ENCODE measurements at places on chromosomes 16 and 17.

- DNase-seq = no peak
These were observed 94.3 kb downstream of the TBC1D16 start for GRCh38 chr17:79941088-79942010.

GRCh38 chr16:49617710-49618330 is 238.1 kb downstream of the ZNF423 start:
- DNase-seq = no peak

- no peak for DNase-seq
These were observed 45.3 kb upstream of the CORO6 start for GRCh38 chr17:29667969-29668368.

DNA sequence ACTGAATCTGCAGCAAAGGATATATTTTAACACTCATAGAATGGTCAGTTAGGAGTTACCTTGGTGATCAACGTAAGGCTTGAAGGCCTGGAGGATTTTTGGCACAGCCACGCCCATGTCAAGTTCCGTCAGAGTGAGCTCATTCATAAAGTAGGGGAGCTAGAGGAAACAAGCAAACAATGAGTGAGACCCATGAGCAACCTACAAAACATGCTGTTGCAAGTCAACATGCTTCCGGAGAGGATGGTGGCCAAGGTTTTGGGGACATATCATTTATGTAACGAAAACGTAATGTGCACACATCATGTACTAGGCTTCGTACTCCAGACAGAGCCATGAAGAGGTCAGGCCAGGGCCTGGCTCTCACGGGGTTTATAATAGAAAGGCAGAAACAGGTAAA is 41.1 kb upstream of the ERN1 start:
- DNase-seq = no peak

DNA sequence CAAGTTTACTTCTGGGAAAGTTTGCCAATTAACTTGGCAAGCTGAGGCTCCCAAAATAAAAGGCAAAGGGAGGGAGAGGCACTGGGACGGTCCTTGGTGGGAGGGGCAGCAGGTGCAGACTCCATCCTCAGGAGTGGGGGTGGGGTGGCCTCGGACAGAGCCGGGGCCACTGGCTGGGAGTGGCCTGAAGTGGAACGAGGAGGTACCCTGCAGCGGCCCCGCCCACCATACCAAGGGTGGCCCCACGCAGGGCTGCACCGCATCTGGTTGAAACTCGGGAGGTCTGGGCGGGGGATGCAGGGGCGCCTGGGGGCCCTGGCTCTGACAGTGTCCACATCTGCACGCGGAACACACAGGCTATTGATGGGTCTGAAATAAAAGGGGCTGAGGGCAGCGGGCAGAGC is 42.4 kb upstream of the SLC38A10 start:
- no peak for DNase-seq

DNA sequence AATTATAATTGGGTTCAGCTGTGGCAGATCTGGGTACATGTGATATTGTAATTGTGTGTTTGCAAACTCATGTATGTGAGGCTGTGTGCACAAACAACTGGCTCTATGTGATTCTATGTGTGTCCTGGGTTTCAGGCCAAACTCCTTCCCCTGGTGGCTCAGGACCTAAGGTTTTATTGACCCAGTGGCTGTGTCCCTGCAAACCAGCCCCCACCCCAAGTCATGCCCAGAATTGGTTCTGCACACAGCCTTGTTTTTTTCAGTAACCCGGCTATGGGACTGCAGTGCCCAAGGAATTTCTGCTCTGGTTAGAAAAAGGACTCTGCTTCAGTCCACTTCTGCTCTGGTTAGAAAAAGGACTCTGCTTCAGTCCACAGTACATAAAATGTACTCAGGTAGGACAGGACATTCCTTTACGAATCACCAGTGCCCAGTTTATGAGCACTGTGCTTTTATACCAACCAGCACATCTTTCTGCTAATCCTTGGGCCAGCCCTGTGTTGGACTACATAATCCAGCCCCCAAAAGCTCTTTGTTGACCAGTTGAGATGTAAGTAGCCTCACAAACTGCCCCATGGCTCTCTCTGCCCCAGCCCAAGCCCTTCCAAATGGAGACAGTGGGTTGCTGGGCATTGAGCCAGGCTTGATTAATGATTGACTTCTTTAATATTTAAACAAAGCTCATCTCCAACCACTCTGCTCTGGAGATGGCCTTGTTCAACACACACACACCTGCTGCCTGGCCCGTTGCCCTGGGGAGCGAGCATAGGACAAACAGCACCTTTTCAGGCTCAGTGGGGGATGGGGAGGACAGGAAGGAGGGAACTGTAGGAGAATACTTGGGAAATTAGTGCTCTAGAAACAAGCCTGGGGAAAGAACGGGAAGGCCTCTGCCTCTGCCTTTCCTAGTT is 2.9 kb upstream of the KCNH6 start:
- no peak for DNase-seq

- DNase-seq = no peak
These were observed 179.8 kb upstream of the HSBP1 start for GRCh38 chr16:83627996-83628395.

- no peak for DNase-seq
These were observed 12.7 kb upstream of the FOXF1 start for GRCh38 chr16:86497551-86498021.

DNA sequence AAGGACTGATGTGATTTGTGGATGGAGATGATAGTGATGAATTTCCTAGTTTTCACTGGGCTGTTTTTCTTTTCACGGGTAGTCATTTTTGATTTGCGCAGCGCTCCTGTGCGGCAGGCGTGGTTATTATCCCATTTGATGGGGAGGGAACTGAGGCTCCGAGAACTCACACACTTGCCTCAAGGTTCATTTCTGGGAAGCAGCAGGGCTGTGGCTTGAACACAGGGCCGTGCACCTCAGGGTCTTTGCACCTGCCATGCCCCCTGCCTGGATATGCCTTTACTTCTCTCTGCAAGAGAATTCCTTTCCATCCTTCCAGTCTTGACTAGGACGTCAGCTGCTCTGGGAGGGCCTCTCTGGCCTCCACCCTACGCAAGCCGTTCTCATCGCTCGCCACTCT is 16.3 kb upstream of the WFDC1 start:
- no peak for DNase-seq

GRCh38 chr16:58541711-58542110 is 26.4 kb downstream of the SETD6 start:
- DNase-seq = no peak

- DNase-seq = no peak
These were observed 21.5 kb downstream of the NDUFAF8 start for GRCh38 chr17:81260641-81261040.

GRCh38 chr16:48272837-48273421 is 25.6 kb upstream of the ABCC11 start:
- no peak for DNase-seq

GRCh38 chr17:58263773-58264172 is 17.0 kb downstream of the MPO start:
- DNase-seq = no peak

DNA sequence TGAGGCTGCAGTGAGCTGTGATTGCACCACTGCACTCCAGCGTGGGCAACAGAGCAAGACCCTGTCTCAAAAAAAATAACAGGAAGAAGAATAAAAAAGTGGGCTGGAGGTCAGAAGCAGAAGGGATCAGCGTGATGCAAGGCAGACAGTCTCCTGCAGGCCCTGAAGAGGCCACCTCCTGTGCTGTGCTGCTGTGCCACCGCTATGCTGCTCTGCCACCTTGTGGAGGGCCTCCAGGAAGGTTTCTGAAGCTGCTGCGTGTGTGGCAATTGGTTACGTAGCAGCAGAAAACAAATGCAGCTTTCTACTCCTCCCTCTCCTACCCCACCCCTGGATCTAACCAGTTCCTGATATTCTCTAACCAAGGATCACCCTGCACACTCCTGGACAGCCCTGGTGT is 815.5 kb downstream of the KCNJ18 start:
- no peak for DNase-seq

DNA sequence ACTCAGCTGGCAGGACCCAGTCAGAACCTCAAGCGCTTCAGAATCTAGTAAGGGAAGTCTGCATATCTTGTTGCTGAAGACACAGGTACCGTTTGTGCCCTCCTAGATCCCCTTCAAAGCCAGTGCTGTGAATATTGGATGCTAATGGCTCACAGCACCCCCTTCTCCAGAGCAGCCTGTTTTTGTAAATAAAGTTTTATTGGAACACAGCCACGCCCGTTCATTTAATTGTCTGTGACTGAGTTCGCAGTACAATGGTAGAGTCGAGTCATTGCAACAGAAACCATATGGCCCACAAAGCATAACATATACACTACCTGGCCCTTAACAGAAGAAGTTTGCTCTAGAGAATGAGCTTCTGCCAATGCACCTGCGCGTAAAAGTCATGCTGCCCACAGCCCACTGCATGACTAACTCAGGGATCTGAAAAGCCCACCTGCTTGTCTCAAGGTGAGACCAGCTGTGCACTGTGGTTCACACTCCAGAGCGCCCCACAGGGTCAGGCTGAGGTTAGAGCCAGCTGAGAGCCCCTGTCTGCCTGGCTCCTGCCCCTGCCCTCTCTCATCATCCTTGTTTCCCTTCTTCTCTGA is 48.8 kb downstream of the AIPL1 start:
- DNase-seq = no peak

GRCh38 chr17:32192379-32192778 is 50.1 kb downstream of the RHOT1 start:
- DNase-seq = no peak

- DNase-seq = no peak
These were observed 10.0 kb upstream of the LITAF start for GRCh38 chr16:11596572-11597226.

- DNase-seq = no peak
These were observed 18.0 kb downstream of the PIEZO1 start for GRCh38 chr16:88766975-88767374.

GRCh38 chr17:29740017-29740416 is 117.3 kb upstream of the CORO6 start:
- no peak for DNase-seq

DNA sequence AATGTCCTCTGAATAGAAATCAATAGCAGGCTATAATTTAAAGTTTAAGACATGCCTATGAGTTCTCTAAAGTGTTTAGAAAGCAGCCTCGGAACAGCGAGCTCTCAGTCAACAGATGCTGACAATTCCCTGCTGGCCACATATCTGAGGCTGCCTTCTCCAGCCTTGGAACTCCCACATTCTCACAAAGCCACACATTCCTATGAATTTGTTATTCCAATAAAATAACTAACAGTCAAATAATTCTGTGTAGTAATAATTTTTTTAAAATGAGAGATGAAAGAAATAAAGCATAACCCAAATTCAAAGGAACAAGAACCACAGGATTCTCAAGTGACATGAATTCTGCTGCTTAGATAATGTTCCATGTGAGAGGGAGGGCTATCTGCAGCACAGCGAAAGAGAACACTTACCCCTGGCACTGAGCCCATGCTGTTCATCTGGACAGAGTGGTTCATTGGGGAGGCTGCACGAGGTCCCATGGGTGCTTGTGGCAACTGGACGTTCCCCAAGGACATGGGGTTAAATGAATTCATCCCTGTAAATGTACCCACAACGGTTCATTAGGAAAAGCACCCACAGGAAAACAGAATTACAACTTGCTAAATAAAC is 56.9 kb upstream of the TRAP1 start:
- no peak for DNase-seq

DNA sequence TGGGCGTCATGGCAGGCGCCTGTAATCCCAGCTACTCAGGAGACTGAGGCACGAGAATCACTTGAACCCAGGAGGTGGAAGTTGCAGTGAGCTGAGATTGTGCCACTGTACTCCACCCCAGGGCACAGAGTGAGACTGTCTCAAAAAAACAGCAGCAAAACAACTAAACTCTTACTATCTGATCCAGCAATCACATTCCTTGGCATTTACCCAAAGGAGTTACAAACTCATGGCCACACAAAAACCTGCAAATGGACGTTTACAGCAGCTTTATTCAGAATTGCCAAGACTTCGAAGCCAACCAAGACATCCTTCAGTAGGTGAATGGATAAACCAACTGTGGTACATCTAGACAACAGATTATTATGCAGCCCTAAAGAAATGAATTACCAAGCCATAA is 4.0 kb downstream of the SIAH1 start:
- DNase-seq = no peak

GRCh38 chr17:45022655-45023339 is 28.6 kb downstream of the DCAKD start:
- no peak for DNase-seq

DNA sequence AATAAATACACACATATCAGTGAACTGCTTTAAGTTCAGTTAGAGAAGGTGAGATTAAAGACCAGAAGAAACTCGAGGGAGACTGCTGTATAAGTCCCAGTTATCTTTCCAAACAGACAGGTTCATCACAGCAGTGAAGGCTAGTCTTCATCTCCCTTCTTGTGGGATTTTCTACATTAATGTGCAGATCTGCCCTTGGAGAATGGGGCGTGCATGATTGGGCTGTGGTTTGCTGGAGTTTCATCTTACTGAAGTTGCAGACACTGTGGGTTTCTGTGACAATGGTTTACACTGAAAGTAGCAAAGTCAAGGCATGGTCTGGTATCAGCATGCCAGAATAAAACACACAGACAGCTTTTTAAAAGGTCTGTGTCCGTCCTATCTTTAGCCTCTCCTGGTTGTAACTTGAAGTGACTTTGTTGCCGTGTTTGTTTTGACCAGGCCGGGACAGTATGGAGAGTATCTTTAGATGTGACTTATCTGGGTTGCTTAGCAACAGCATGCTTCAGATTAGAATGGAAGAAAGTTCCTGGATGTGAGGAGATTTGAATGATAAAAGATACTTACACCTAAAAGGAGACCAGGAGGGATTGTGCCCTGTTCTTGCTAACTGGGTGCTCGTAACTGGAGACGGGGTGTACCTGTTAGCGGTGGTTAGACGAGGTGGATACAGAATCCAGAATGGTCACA is 16.1 kb downstream of the NAA60 start:
- DNase-seq = no peak

GRCh38 chr17:34581446-34582184 is 2.2 kb downstream of the TMEM132E start:
- no peak for DNase-seq

DNA sequence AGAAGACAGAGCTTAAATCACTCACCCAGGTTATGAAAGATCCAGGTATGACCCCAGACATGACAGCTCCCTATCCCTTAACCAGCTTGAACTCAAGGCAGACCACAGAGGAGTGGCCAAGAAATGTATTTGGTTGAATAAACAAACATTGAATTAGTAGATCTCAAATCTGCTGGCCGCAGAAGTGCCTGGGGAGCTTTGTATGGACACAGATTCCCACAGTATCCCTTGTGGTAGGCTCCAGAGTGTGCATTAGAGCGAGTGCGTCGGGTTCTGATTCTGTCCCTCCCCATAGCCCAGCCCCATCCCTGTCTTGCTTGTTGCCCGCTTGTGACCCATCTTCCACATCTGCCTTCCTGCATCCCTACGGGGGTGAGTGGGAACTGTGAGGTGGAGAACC is 118.8 kb upstream of the FOXF1 start:
- DNase-seq = no peak

GRCh38 chr17:40568074-40568836 is 3.0 kb upstream of the CCR7 start:
- DNase-seq = no peak
